ENCODE measurements at places on chromosomes 3 and 15. TPM values are rescaled to one million over a fixed set of nuclear protein-coding genes. Genes with fewer than 3 reads are reported as not detected.

DNA sequence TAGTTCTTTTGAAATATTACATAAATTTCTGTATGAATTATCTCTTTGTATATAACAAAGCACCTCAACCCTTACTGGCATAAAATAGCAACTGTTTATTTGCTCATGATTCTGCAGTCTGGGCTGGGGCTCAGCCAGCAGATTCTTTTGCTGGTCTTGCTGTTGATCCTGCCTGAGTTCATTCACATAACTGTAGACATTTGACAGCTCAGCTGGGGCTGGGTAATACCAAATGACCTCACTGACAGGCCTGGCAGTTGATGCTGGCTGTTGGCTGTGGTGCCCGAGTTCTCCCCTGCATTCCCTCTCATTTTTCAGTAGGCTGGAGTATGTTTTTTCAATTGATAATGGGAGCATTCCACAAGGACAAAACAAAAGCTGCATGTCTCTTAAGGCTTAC, 449.9 kb upstream of the GOLIM4 start:
- no peaks in the 10 kb centered on the region for H3K27me3 ChIP-seq
- no peak overlapping the region for H3K27ac ChIP-seq
- no peaks in the 10 kb centered on the region for H3K36me3 ChIP-seq

- no peak overlapping the region for H3K27ac ChIP-seq
- no peak overlapping the region for H3K4me3 ChIP-seq
- peaks cover 27% of the 10 kb centered on the region for H3K36me3 ChIP-seq
Measured at GRCh38 chr3:133592843-133593242, 19.4 kb downstream of the CDV3 start.

GRCh38 chr3:90062016-90062415, 954.6 kb downstream of the EPHA3 start:
- H3K27me3 ChIP-seq: no peaks in the 10 kb centered on the region
- no peak overlapping the region for H3K27ac ChIP-seq
- H3K36me3 ChIP-seq: no peaks in the 10 kb centered on the region
- H3K4me3 ChIP-seq: no peak overlapping the region
- ATAC-seq: no peak

GRCh38 chr15:88518903-88519302, 27.6 kb downstream of the DET1 start:
- H3K4me1 ChIP-seq: no peaks in the 10 kb centered on the region
- no peaks in the 10 kb centered on the region for H3K27me3 ChIP-seq
- no peak for ATAC-seq
- H3K36me3 ChIP-seq: no peaks in the 10 kb centered on the region
- H3K4me3 ChIP-seq: no peak overlapping the region
- no peak overlapping the region for H3K27ac ChIP-seq

Gene ADAMTS7
- 9.7 TPM for total RNA-seq
